ENCODE measurements at places on chromosomes 2 and 18.

DNA sequence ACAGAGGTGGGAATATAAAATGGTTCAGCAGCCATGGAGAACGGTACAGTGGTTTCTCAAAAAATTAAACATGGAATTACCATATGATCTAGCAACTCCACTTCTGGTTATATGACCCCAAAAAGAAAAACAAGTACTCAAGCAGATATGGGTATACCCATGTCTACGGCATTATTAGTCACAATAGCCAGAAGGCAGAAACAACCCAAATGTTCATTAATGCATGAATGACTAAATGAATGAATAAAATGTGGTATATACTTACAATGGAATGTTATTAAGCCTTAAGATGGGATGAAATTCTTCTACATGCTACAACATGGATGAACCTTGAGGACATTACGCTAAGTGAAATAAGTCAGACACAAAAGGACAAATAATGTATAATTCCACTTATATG, 266.8 kb upstream of the FBXO11 start:
- no peak for DNase-seq

GRCh38 chr18:62436636-62437234, 86.1 kb upstream of the ZCCHC2 start:
- no peak for DNase-seq

GRCh38 chr18:36680042-36680441, 148.8 kb downstream of the TPGS2 start:
- DNase-seq: no peak

- DNase-seq: no peak
Observed at GRCh38 chr2:27621524-27621923, 7.3 kb downstream of the CCDC121 start.

GRCh38 chr2:48048476-48049171, 142.3 kb upstream of the FBXO11 start:
- no peak for DNase-seq

- no peak for DNase-seq
Observed at GRCh38 chr2:189254268-189254883, 74.8 kb upstream of the COL5A2 start.

GRCh38 chr18:32450874-32451273, 19.8 kb downstream of the GAREM1 start:
- DNase-seq: no peak

GRCh38 chr2:19109518-19109917, 248.9 kb downstream of the OSR1 start:
- no peak for DNase-seq

DNA sequence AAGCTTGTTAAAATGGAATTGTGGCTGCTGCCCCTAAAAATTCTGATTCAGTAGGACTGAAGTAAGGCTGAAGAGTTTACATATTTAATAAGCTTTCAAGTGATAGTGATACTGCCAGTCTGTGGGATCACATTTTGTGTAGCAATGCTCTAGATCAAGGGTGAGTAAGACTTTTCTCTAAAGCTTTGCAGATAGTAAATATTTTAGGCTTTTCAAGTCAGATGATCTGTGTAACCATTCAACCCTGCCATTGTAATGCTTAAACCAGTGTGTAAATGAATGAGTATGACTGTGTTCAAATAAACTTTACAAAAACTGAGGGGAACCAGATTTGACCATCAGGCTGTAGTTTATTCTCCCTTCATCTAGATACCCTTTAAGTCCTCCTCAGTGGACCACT, 92.7 kb downstream of the PIK3C3 start:
- no peak for DNase-seq

DNA sequence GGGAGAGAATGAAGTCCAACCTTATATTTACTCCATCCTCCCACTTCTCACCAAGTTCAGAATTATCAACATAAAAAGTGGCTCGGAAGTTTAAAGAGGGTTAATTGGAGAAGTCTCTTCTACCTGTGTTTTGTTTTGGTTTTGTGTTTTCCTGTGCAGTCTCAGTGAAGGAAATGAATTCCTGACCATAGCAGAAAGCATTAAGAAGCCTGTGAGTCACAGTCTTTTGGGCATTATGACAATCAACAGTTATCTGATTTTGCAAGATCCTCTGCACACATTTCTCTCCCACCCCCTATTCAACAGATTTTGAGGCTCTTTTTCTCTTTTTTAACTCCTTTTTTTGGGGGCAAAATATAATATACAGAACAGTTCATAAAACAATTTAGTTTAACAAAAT, 8.6 kb upstream of the RPL37A start:
- DNase-seq: no peak

GRCh38 chr18:59420244-59420643, 61.2 kb upstream of the LMAN1 start:
- DNase-seq: no peak

- no peak for DNase-seq
Observed at GRCh38 chr2:69811018-69811417, 18.4 kb upstream of the GMCL1 start.

DNA sequence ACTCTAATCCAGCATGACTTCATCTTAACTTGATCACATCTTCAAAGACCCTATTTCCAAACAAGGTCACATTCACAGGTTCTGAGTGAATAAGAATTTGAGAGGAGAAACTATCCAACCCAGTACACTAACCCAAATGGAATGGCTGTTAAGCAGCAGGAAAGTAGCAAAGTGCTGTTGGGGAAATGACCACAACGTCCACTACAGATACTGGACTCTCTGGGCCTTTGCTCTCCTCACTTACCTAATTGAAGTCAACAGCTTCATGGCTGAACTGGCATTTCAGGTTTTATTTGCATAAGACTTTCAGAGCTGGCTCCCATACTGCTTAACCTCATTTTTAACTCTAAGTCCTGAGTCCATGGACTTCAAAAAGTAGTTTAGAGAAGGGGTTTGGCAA, 38.0 kb upstream of the ACVR2A start:
- DNase-seq: no peak

GRCh38 chr2:3172265-3172935, 205.2 kb downstream of the EIPR1 start:
- DNase-seq: no peak

DNA sequence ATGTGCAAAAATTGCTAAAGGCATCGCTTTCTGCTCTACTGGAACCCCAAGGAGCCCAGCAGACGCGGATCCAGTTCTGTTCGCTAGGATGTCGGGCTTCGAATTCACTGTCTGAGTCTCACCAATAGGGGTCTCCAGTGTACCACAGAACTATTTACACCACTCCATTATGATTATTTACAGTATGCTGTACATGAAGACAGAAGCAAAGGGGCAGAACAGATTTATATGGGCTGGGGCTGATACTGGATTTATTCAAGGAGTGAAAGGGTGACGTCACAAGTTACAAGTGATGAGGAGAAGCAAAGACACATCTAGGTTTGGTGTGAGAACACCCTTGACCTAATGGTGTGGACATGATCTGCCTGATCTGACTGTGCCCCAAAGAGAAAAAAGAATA, 185.3 kb upstream of the ATP5MC3 start:
- DNase-seq: peak; percentile 35

DNA sequence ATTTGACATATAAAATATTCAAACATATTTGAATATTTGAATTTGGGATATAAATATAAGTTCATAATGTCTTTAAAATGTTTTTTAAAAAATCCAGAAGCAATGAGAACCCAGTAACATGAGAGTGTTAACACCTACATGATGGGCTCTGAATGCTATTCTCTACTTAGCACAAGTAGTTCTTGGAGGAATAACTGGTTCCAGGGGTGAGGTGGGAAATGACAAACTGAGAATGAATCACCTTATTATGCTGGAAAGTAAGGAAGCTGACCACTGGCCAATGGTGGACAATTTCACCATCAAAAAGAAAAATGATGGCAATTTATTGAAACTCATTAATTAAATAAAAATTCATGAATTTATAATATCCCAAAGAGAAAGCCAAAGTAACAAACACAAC, 79.6 kb upstream of the NABP1 start:
- no peak for DNase-seq

- no peak for DNase-seq
Observed at GRCh38 chr2:53220969-53221368, 546.6 kb upstream of the CHAC2 start.

GRCh38 chr2:206085742-206086445, at the start of gene INO80D:
INO80D (minus strand) TSS chr2:206086174; CDS start chr2:206063016, 23,158 bp downstream.
- peak; percentile 86 for DNase-seq

DNA sequence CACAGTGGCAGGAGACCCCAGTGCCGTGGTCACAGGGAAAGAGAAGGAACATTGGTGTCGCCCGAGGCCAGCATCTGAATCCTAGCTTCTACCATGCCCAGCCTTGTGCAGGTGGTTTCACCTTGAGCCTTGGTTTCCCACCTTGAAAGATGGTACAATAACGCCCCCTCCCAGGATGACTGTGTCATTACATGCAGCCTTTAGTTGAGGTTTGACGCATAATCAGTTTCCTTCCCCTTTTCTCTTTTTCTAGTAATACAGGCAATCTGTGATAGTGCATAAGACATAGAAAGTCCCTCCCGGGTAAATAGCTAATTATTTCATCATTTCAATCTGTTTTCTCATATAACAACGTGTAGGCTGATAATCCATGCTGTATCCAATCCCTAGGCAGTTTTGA, 29.8 kb upstream of the ZNF407 start:
- no peak for DNase-seq

- DNase-seq: no peak
Observed at GRCh38 chr2:5932556-5933469, 240.6 kb downstream of the SOX11 start.

- no peak for DNase-seq
Observed at GRCh38 chr18:331221-331821, 63.5 kb upstream of the THOC1 start.

DNA sequence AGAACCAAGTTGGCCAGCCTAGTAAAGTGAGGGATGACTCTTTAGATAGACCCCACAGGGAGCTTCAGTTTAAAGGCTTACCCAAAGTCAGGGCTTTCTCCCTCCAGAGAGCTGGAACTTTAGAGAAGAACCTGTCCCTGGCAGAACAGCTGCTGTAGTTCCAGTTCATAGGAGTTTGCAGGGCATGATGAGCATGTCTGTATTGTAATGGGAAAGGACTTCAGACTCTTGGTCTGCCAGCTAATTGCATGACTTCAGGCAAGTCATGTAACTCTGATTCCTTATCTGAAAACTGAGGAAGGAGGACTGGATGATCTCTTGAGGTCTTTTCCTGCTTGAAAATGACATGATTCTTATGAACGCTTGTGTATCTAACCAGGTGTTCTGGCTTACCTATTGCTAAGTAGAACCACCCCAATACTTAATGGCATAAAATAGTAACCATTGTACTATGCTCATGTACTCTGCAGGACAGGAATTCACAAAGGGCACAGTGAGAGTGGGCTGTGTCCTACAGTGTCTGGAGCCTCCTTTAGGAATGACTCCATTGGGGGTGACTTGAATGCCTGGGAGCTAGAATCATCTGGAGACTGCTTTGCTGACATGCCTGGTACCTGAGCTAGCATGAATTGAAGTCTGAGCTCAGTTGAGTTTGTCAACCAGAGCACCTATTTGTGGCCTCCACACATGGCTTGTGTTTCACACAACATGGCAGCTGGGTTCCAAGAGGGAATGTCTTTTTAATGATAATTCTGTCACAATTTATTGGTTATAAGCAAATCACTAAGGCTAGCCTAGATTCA, 18.9 kb downstream of the SP5 start:
- no peak for DNase-seq

GRCh38 chr2:134208825-134209224, 45.0 kb upstream of the MGAT5 start:
- no peak for DNase-seq

GRCh38 chr18:47883771-47884413, 46.6 kb downstream of the SMAD2 start:
- DNase-seq: no peak

DNA sequence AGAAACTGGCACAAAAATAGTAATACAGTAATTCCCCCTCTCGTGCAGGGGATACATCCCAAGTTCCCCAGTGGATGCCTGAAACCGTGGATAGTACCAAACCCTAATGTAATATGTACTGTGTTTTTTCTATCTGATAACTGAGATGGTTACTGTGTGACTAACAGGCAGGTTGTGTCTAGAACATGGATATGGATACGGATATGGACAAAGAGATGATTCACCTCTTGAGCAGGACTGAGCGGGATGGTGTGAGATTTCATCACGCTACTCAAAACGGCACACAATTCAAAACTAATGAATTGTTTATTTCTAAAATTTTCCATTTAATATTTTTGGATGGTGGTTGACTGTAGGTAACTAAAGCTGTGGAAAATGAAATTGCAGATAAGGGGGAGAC, 3.4 kb downstream of the MBD1 start:
- no peak for DNase-seq

DNA sequence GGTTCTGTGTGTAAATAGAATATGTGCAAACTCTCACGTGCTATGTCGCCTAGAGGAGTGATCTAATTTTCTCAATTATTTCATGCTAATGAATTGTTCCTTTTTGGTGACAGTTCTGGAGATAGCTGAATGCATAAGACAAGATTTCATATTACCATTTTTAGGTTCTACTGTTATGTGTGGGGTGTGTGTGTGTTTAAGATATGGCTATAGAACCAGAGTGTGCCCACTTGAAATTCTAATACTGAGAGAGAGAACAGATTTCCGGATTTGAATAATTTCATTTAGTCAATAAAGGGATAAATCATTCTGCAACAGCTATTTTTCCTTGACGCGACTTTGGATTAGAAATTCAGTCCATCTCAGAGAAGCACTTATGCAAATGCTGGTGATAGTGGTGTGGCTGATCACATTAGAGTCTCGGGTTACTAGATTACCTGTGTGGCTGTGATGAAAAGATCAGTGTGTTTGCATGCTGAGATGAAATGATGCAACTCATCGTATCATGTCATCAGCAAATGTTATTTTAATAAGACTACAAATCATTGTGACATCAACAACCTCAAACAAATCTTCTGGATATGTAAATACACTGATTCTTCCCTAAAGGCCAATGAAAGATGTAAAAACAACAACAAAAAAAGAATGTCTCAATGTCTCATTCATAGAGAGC, 415.9 kb downstream of the EPHA4 start:
- no peak for DNase-seq

- no peak for DNase-seq
Observed at GRCh38 chr2:40412456-40412855, 39.4 kb downstream of the SLC8A1 start.

GRCh38 chr18:47410139-47410538, 158.7 kb upstream of the SKOR2 start:
- DNase-seq: no peak

DNA sequence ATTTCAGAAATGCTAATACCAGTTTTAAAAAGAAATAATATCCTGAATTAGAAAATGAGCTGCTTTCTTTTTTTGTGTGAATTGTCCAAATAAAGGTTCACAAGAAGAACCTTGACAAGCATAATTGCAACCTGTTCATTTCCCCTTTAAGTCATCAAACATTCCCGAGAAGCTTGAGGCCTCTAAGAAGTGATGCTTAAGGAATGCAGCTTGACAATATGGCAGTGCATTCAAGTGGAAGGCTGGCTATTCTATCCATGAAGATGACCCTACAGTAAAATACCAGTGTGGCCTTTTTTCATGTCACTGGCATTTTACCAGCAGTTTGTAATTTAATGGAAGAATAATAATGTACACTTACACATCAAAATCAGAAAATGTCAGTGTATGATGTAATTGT, 216.7 kb downstream of the CTNNA2 start:
- no peak for DNase-seq

GRCh38 chr2:77831898-77832297, 309.7 kb upstream of the LRRTM4 start:
- no peak for DNase-seq
